Midbrain (tissue), 1 donor: ENCODE measurements at places on chromosomes 6 and 20.

GRCh38 chr6:103273048-103273447 lies 1586.7 kb downstream of the HACE1 start:
- peak; percentile 18 for DNase-seq

DNA sequence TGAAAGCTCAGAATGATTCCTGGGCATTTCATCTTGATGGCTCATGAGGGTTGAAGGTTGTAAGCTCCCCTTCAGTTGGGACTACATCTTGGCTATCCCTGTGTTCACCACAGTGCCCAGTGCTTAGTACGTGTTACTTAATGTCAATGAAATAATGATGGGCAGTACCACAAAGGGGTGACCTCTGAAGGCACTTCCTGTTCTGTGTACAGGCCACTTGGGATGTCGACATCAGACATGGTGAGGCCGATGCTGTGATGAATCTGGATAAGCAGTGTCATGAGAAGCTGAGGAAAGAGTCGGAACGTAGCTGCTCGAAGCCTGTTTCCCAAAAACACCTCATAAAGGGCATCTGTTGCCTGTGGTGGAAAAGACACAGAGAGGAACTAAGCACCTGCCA lies 27.6 kb upstream of the RBL1 start:
- DNase-seq: no peak

DNA sequence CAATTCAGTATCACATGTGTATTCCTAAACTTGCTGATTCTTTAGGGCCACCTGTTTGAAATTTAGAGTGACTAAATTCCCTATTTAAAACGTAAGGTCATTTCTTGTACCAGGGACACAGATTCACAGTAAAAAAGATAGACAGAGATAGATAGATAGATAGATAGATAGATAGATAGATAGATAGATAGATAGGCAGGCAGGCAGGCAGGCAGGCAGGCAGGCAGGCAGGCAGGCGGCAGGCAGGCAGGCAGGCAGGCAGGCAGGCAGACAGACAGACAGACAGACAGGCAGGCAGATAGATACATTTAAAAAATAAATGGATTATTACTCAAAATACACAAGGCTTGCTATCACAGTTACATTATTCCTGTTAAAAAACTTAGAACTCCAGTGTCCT lies 54.2 kb downstream of the AGPAT4 start:
- DNase-seq: no peak

GRCh38 chr20:37943501-37944455 lies 40.9 kb downstream of the VSTM2L start:
- DNase-seq: no peak

GRCh38 chr6:82484737-82485626 lies 121.4 kb downstream of the TPBG start:
- DNase-seq: no peak

- DNase-seq: no peak
These were observed 557.8 kb upstream of the SLC35B3 start for GRCh38 chr6:8993111-8993510.

DNA sequence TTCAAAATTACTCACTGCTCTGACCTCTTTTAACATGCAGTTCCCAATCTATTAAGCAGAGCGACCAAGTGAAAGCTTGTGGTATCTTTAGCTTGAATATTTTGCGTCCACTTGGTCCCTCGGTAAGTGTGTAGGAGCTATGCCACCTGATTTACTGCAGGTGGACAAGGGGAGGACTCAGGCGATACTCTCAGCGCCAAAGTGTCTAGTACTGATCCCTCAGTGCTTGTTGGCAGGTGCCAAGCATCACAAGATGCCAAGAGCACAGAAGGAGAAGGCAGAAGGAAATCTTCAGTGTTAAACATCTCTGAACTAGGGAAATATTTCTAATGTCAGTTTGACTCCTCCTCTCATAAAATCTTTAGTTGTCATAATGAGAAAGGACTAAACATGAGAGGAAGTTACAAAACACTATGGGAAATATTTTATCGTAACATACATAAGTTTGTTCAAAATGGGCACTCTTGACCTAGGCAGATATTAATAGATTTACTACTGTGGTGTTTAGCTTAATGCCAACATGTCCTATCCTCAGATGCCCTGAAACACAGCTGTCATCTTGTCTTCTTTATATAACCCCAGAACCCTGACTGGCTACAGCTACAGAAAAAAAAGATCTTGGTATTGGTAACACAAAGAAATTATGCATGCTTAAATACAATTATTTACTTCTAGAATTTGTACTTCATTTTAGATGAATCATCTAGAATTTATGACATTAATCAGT lies 19.5 kb downstream of the NHLRC1 start:
- no peak for DNase-seq

GRCh38 chr20:2101057-2101864 lies at the start of gene STK35:
TSS of gene STK35 (plus strand) at chr20:2101827. CDS start at chr20:2101882, 55 bp downstream.
- DNase-seq: no peak

DNA sequence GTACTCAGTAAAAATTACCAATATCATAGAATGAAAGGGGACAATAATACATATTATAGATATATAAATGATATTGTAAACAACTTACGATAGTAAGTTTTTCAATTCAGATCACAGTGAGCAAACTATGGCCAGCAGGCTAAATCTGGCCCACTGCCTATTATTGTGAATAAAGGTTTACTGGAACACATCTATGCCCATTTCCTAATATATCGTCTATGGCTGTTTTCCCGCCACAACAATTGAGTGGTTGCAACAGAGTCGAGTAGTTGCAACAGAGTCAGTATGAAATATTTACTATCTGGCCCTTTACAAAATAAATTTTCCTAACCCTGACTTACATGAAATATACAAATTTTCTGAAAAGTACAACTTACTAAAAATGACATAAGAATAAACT lies 297.3 kb upstream of the KCNQ5 start:
- DNase-seq: no peak

- DNase-seq: no peak
These were observed 25.9 kb downstream of the TAF4 start for GRCh38 chr20:62039738-62040137.

- DNase-seq: no peak
These were observed 32.4 kb downstream of the EZR start for GRCh38 chr6:158786645-158787304.

- no peak for DNase-seq
These were observed 109.2 kb upstream of the MYL9 start for GRCh38 chr20:36432096-36432495.

DNA sequence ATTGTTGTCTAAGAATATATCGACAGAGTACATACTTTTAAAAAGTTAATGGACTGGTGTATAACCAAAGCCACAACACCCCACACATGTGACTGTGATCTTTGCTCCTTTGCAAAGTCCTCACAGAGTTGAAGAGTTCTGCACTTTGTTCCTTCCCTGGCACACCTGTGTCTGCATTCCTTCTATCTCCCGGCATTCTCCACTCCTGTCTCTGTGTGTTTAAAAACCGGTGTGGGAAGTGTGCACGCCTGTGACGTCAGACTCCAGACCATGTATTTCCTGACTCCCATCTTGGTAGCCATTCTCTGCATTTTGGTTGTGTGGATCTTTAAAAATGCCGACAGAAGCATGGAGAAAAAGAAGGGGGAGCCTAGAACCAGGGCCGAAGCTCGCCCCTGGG lies at the start of gene IYD:
Gene IYD (plus strand): TSS at position 251 of the 400 bp plus-strand sequence. CDS start 20 bp downstream, at position 271.
- DNase-seq: no peak

DNA sequence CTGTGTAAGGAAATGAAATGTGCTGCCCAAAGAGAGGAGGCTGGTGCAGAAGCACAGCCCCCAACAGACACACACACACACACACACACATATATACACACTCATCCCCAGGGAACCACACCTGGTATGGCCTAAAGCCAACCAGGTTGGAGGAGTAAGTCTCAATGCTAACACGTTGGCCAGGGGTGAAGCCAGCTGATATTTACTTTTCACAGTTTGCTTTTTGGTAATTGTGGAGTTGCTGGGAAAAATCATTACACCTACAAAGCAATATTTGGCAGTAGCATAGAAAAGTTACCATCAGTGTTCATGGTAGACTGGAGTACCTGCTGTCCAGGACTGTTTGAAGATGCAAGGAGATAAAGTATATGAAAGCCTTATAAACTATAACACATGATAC lies 50.3 kb upstream of the NAA20 start:
- DNase-seq: no peak

DNA sequence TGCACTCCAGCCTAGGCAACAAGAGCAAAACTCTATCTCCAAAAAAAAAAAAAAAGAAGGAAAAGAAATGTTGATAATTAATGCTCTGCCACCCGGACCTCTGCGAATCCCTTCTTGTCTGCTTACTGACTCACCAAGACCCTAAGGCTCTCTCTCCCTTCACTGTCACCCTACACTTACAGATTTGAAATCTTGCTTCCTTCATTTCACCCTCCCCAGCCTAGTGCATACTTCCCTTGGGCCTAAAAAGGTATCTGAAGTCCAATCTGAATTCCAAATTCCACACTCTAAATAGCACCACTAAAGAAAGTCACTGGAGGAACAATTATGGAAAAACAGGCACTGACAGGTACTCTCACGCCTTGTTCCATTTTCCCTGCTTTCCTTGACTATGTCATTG lies 9.4 kb upstream of the PHF20 start:
- no peak for DNase-seq

GRCh38 chr20:39596554-39596953 lies 634.4 kb downstream of the DHX35 start:
- DNase-seq: no peak

DNA sequence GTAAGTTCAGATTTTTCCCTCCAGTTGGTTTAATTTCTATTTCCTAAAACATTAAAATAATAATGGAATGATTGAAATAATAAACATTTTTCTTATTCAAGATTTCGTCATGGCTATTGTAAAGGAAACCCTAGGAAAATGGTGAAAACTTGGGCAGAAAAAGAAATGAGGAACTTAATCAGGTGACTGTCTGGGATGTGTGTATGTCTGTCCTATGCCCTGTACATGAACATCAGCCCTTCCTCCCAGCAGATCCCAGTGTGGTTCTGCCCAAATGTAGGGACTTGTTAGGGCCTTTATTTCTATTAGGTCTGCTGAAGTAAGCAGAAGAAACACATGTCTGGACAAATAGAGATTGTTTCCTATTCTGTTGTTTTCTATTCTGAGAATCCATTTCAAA lies 13.1 kb downstream of the RIOK1 start:
- DNase-seq: peak; percentile 3

DNA sequence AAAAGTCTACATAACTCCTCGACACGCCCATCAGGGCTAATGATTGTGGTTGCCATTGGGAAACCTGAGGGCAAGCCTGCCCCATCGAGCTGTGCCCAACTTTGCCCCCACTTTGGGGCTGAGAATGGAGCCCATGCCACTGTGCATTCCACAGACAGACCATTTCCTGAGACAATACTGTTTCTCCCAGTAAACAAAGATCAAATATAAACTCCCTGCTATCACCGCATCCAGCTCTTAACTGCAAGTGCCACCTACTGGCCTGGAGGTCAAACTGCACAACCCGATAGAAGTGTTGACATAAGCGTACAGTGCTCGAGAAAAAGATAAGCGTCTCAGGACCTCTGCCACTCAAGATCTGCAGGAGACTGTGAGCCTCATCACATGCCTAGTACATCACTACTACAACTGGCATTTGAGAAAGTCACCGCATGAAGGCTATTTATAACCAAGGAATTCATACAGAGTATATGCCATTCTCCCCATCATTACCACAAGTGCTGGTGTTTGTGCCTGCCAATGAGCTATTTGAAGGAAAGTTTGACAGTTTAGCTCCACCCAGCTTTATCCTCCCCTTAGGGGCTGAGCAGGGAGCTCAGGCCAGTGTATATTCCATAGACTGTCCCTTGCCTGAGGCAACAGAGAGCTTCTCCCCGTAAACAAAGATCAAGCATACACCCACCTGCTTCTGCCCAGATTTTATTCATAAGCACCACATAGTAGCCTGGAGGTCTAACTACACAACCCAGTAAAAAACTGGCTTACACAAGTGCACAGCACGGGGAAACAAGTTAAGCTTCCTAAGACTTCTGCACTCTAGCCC lies 4.5 kb upstream of the DEFB126 start:
- DNase-seq: no peak

DNA sequence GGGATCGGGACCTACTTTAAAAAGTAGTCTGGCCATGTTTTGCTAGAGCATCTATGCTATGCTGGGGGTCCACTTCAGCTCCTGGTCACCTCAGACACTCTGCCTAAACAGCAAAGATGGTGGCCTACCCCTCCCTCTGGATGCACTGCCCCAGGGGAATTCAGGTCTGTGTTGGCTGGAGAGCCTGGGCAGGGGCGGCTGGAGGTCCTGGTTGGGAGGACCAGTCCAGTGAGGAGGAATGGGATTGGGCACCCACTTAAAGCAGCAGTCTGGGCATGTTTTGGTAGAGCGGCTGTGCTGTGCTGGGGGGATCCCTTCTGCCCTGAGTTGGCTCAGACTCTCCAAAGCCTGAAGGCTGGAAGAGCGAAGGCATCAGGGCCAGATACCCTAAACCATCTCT lies 23.2 kb upstream of the TCF21 start:
- no peak for DNase-seq

- DNase-seq: no peak
These were observed 48.0 kb downstream of the PHIP start for GRCh38 chr6:79030023-79030422.

DNA sequence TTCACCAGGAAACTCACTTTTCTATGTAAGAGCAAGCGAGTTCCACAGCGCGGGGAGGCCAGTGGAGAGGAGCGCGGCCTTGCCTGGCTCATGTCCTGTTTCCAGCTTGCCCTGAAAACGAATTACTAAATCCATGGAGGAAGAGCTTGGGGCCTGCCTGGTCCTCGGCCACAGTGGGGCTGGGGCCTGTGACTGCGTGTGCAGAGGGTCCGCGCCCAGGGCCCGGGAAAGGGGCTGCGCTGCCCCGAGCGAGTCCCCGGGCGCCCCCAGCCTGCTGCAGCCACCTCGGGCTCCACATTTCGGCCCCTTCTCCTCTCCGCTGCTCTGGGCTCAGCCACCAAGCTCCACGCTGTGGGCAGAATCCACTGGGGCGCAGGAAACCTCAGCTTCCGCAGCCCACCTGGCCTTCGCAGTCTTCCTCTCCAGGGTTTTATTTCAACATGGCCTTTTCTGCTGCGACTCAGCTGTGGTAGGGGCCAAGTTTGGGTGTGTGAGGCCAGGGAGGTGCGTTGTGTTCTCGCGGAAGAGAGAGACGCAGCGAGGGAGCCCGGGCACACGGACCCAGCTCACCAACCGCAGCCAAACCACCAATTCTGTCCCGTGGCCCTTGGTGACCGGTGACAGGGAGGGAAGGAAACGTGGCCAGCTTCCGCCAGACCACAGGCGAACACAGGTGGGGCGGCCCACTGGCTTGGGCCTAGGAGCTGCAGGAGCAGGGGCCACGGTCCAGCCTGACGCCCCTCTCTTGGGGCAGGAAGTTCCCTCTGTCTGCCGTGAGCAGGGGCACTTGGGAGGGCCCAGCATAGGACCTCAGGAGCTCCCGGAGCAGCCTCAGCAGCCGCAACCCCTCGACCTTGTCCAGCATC lies 211.4 kb downstream of the ERMARD start:
- no peak for DNase-seq

- no peak for DNase-seq
These were observed 11.7 kb upstream of the IGF2R start for GRCh38 chr6:159957071-159957673.

GRCh38 chr20:41480054-41480770 lies 113.6 kb upstream of the EMILIN3 start:
- DNase-seq: no peak

- DNase-seq: no peak
These were observed 421.8 kb downstream of the CDC5L start for GRCh38 chr6:44809258-44809657.

- DNase-seq: no peak
These were observed 117.1 kb upstream of the NRN1 start for GRCh38 chr6:6123803-6124202.

GRCh38 chr6:15990179-15990578 lies 138.7 kb upstream of the MYLIP start:
- no peak for DNase-seq

GRCh38 chr6:34172961-34173775 lies 27.3 kb upstream of the GRM4 start:
- DNase-seq: no peak

GRCh38 chr20:24674921-24675605 lies 205.6 kb downstream of the SYNDIG1 start:
- DNase-seq: no peak
